ENCODE measurements at places on chromosomes 6 and 20.

DNA sequence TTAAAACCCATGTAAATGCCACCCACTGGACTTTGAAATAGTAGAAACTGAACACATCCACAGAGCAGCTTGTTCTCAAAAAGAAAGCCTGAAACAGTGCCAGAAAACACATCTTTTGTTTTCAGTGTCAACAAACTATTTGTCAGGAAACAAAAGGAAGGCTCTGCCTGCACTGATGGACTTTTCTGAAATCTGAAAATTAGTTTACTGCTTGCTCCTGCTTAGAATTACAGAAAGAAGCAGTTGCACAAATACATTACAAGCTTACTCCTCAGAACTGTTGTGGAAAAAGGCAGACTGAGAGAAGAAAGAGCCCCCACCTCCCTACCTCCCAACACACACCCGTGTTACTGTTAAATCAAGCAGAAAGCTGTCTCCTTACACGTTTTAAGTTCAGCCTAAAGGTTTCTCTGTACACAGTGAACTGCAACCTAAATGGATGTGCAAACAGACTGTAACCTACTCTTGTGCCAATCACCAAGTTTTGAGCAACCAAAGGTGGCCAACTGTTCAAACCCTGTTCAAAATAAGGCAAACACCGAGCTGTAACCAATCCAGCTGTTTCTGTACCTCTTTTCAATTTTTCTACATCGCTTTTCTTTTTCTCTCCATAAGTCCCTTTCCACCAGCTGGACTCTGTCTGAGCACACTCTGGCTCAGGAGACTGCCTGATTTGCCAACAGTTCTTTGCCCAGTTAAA, 43.7 kb downstream of the FRK start:
- DNase-seq, result no peak

DNA sequence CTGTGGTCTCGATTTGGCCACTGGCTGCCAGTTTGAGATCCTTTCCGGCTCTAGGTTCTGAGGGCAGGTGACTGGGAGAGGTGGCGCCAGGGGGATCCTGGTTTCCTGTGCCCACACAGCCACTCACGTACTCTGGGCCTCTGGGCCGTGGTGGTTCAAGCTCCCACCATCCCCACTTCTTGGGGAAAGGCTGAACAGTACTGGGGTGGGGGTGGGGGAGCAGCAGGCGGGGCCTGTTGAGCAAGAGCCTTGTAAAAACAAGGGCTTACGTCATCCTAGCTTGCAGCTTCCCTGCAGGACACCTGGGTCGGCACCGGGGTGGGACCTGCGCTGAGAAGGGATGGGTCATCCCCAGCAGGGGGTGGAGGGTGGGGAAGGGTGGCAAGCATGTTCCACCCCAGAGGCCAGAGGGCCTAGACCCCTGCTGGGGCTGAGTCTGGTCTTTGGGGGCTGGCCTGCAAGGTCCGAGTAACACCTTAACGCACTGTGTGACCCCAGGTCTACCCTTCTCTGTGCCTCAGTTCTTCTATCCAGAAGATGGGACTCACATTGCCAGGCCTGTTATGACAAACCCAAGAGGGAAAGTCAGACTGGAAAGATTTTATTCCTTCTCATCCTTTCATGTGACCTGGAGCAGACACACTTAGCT, 3.1 kb upstream of the CEBPB start:
- DNase-seq, result peak; percentile 41

GRCh38 chr20:1094751-1095150, 23.7 kb upstream of the PSMF1 start:
- DNase-seq, result no peak

- DNase-seq, result peak; percentile 94
Measured at GRCh38 chr20:35171753-35172433, at the start of gene PROCR. TSS of gene PROCR (plus strand) at chr20:35172072. CDS start at chr20:35172155, 83 bp downstream.

GRCh38 chr6:148700741-148701311, 46.0 kb upstream of the UST start:
- DNase-seq, result peak; percentile 25

GRCh38 chr20:21156266-21156665, 30.4 kb downstream of the KIZ start:
- DNase-seq, result peak; percentile 58

DNA sequence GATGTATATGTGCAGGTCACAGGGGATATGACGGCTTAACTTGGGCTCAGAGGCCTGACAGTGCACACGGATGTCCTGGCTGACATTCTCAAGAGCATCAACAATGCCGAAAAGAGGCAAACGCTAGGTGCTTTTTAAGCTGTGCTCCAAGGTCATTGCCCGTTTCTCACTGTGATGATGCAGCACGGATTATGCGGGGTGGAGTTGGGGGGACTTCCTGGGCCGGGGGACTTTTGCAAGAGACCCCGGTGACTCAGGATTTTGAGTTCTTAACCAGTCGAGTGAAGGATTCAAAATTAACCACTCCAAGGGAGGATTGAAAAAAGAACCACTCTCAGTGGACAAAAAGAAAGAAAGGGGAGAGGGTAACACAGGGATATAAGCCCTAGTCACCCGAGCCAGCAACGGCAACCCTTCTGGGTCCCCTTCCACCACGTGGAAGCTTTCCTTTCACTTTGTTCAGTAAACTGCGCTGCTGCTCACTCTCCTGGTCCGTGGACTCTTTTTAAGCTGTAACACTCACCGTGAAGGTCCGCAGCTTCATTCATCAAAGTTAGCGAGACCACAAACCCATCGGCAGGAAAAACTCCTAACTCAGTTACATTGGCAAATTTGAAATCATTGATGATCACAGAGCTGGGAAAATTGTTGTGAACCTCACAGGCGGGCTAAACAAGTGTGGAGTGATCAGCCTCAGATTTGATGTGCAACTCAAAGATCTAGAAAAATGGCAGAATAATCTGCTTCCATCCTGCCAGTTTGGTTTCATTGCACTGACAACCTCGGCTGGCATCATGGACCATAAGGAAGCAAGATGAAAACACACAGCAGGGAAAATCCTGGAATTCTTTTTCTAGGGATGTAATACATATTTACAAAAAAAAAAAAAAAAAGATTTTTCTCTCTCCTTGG, 199.3 kb downstream of the ARID1B start:
- no peak for DNase-seq

DNA sequence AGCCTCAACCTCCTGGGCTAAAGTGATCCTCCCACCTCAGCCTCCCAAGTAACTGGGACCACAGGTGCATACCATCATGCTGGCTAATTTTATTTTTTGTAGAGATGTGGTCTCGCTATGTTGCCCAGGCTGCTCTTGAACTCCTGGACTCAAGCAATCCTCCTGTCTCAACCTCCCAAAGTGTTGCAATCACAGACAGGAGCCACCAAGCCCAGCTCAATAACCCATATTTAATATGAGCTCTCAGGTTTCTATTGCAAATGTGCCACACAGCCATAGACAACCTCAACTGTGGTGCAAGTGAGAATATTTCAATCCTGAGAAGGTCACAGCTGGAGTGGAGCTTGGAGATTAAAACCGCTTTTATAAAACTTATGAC, 14.4 kb downstream of the JPH2 start:
- no peak for DNase-seq

DNA sequence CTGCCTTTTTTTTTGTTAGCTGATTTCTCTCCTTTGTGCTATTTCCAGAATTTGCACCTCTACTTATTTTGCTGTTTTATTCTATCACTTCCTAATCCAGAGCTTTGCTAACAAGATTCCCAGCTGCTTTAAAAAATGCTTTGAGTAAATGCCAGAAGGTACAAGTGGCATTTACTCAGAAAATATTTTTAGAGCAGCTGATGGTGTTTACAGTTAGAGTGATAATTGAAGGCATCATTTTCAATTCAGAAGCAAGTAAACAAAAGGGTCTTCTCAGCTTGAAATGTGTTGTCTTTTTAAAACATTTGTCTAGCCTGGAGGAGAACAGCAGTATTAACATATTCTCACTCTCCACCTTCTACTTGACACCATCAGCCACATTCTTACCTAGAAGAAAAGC, 99.9 kb downstream of the OTOR start:
- DNase-seq, result peak; percentile 13

All from mesendoderm (in vitro differentiated cells).